ENCODE measurements at places on chromosomes 1 and 21.

DNA sequence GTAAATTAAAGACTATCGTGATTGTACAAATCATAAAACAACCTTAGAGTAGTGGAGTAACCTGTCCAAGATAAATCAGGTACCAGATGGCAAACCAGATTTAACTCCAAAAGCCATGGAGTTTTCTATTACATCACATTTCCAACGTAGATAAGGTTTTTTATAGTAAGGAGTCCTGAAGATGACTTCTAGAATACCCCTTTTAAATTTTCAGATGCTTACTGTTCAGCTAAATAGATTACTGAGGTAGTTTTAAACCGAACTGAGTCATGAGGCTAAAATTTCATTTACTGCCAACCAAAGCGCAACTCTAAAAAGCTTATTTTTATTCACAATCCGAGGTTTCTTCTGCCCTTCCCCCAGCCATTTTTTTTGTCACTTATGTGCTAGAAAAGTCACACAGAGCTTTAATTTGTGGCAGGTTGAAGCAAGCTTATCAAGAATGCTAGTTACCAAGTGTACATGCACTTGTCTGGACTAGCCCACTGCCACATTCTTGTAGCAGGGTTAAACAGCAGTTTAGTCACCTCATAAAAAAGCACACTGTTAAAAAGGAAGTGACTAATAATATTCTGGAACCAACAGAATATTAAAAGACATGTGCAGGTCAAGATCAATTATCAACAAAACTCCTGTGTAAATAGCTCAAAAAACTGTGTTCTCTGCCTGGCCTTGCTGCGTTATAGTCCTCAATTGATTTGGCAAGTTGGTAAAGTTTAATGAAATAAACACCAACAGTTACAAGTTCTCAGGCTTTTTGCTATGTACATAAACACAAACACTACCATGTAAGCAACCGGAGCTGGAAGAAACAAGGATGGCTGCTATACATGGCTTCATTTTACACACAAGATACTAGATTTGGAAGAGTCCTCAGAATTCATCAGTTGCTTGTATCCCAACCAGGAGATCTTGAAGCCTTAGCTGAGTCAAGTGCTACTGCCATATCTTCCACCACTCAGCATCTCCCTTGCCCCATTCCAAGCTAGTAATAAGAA, 180.3 kb upstream of the DMRTA2 start:
- DNase-seq = no peak

DNA sequence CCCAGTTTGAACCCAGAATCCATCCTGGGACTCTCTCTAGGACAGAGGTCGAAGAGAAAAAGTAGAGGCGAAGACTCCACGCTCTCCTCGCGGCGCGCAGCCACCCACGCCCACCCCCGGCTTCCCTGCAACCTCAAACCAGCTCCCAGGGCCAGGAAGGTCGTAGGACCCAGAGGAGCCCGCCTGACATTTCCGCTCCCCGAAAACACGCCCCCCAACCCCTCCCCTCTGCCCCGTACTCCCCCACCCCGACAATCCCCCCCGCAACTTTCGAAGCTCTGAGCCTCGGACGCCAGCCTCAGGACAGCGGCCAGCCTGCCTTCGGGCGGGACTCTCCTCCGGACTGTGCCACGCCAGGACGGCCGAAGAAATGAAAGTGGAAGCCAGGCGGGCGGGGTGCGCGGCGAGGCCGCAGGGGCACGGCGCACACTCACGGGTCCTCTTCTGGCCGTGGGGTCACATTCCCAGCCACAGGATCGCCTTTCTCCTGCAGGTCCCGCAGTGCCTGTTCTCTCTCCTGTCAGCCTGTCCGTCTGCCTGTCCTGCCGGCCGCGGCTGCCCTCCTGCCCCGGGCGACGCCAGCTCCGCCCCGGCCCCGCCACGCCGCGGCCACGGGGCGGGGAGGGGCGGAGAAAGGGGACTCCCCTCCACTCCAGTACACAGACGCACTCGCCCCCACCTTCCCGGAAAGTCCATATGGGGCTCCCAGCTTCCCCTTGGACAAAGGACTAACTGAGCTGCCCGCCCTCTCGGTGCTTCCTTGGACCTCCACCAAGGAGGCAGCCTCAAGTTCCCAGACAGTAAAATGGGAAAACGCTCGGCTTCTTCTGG, at the start of gene MOB3C:
Gene MOB3C, minus strand, starts transcription at position 535 of the 831 bp plus-strand sequence. CDS start 3,490 bp downstream, outside the sequence.
- DNase-seq = peak; percentile 33

- no peak for DNase-seq
These were observed 36.1 kb downstream of the LRRC40 start for GRCh38 chr1:70169018-70169839.

- peak; percentile 12 for DNase-seq
These were observed 89.8 kb downstream of the TMEM200B start for GRCh38 chr1:29033829-29034466.

DNA sequence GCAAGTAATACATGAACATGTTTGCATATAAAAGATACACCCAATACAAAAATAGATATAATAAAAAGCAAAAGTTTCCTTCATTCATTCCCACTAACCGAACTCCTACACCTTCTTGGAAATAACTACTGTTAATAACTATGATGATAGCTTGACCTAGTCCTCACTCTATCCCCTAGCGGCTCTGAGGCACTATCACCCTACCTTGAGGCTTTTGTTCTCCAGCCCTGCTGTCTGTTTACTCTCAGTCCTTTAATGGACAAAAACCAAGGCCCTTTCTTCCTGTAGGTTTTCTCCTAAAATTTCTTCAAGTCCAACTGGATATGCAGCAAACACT, 186.6 kb downstream of the SLC35F3 start:
- DNase-seq = no peak

DNA sequence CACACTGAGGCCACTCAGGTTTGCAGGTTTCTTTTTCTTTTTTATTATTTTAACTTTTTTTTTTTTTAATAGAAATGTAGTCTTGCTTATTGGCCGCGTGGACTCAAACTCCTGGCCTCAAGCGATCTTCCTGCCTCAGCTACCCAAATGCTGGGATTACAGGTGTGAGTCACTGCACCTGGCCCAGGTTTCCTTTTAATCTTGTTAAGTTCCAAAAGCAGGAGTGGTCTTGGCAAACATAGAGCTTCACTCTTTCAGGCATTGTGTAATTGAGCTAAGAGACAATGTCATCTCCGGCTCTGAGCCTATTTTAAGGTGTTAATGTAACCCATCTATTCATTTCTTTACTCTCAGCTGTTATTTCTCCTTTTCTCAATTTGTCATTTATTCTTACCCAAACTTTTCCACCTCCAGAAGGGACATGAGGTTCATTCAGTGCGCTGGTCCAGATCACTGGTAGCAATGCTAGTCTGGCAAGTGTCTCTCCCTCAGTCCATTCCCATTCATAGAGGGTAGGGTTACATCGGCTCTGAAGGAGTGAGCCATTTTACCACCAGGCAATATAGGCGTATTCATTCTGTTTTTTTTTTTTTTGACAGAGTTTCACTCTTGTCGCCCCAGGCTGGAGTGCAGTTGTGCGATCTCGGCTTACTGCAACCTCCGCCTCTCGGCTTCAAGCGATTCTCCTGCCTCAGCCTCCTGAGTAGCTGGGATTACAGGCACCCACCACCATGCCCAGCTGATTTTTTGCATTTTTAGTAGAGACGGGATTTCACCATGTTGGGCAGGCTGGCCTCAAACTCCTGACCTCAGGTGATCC, 11.3 kb upstream of the MFSD2A start:
- no peak for DNase-seq

- DNase-seq = no peak
These were observed 30.1 kb downstream of the EDN2 start for GRCh38 chr1:41454406-41454805.

- DNase-seq = no peak
These were observed 456.2 kb downstream of the KCNT2 start for GRCh38 chr1:196152086-196152485.

GRCh38 chr1:60134716-60135115, 61.1 kb upstream of the C1orf87 start:
- no peak for DNase-seq

DNA sequence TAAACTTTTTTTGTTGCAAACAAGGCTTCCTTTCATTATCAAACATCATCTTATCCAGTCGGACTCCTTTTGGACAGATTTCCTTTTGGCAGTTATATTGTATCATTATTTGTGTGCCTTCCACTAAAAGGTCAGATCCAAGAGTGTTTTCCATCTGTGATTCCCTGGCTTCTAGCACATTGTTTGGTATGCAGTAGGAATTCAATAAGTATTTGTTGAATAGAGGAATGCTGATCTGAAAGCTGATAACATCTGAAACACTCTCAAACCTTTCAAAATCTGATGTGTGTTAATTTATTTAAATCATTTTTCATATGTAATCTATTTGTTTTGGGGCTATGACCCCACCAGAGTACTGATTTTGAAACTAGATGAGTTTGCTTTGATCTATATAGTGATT, 39.0 kb downstream of the NDC1 start:
- no peak for DNase-seq

GRCh38 chr1:51948491-51948915, 42.0 kb downstream of the RAB3B start:
- no peak for DNase-seq

DNA sequence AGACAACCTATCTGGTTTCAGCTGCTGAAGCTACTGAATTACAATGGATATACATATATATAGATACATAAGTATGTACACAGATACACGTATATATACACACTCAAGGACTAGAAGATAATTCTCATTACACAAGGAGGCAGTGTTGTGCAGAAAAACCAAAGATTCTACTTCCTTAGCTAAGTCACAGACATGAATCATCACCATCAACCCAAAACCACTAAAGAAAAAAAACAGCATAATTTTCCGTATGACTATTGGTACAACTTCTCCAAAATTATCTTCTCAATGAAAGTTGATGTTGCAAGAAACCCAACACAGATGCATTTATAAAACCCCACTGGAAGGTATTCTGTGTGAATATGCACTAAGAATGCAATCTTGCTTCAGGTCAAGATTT, 36.8 kb upstream of the RPF1 start:
- DNase-seq = no peak

DNA sequence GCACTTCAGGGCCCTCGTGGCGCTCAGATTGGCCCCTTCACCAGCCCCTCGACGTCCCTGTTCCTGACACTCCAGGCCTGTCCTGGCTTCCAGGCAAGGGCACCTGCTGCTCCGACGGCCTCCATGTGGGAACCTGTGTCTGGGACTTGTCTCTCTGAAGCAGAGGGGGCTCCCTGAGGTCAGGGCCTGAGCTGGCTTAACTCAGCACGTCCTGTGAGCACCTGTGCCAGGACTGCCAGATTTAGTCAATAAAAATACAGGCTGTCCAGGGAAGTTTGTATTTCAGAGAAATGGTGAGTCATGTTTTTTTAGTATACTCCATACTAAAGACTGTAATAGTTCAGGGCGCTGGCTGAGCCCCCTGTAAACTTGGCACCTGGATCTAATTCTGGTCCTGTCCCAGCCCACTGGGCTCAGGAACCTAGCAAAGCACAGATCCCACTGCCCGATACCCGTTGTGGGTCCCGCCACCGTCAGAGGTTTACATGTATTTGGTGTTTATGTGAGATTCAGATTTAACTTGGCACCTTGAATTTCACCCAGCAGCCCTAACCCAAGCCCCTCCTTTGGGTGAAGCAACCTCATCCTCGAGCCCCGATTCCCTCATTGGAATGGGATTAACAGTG, 109.9 kb upstream of the IFFO2 start:
- no peak for DNase-seq

GRCh38 chr1:91766883-91767282, 119.1 kb downstream of the TGFBR3 start:
- DNase-seq = no peak

GRCh38 chr1:195763907-195764374, 844.3 kb downstream of the KCNT2 start:
- DNase-seq = no peak

GRCh38 chr1:33220676-33221384, 35.5 kb upstream of the ZNF362 start:
- no peak for DNase-seq

GRCh38 chr21:45032977-45033710, 41.2 kb upstream of the ADARB1 start:
- no peak for DNase-seq

- DNase-seq = no peak
These were observed 124.4 kb upstream of the HOOK1 start for GRCh38 chr1:59690171-59690930.

GRCh38 chr1:94425821-94426484, 7.8 kb downstream of the ABCD3 start:
- DNase-seq = no peak

GRCh38 chr1:235011064-235011598, 117.5 kb downstream of the TOMM20 start:
- DNase-seq = no peak

All from neuronal stem cell (in vitro differentiated cells).